ENCODE measurements at places on chromosomes 7 and 10. TPM values are rescaled to one million over a fixed set of nuclear protein-coding genes. Genes with fewer than 3 reads are reported as not detected.

GRCh38 chr7:123681561-123681960 is 25.9 kb downstream of the LMOD2 start:
- DNase-seq: no peak

CALHM2 gene
- 30.8 TPM for total RNA-seq

- no peak for DNase-seq
Measured at GRCh38 chr7:5255832-5256231, 26.9 kb upstream of the SLC29A4 start.

- peak; percentile 58 for DNase-seq
Measured at GRCh38 chr10:31929261-31930022, 811 bp upstream of the ARHGAP12 start.

Measured in left cardiac atrium (tissue), 4 donors.